ENCODE measurements at places on chromosomes 11 and 22. TPM values are rescaled to one million over a fixed set of nuclear protein-coding genes. Genes with fewer than 3 reads are reported as not detected.

- H3K4me1 ChIP-seq = no peaks in the 10 kb centered on the region
- no peaks in the 10 kb centered on the region for H3K36me3 ChIP-seq
- DNase-seq = no peak
- H3K27me3 ChIP-seq = peaks cover 10% of the 10 kb centered on the region
- no peak overlapping the region for H3K27ac ChIP-seq
Measured at GRCh38 chr11:15071556-15072255, 1.7 kb upstream of the CALCB start.

DNA sequence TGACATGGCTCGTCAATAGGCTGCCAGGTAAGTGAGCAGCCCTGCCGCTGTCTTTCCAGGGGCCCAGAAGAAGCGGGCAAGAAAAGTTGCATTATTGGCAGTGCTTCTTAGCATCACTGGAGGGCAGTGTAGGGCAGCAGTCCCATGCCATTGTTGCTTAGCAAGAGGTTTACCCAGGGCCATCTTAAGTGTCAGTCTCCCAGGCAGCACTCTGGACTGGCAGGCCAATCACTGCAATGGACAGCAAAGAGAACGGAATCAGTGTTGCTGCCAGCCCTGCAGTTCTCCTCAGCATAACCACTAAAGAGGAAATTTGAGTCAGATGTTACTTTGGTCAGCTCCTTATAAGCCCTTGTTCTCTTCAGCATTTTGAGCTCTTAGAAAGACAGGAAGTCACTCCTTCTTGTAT is 13.4 kb upstream of the GRK2 start:
- DNase-seq = peak; percentile 58
- no peak overlapping the region for H3K4me3 ChIP-seq
- no peak overlapping the region for H3K27ac ChIP-seq
- H3K36me3 ChIP-seq = peaks cover 3% of the 10 kb centered on the region
- no peaks in the 10 kb centered on the region for H3K4me1 ChIP-seq

- DNase-seq = no peak
- H3K27me3 ChIP-seq = no peaks in the 10 kb centered on the region
- H3K36me3 ChIP-seq = no peaks in the 10 kb centered on the region
- H3K4me1 ChIP-seq = peaks cover 10% of the 10 kb centered on the region
- peak overlapping the region; percentile 76 for H3K27ac ChIP-seq
Measured at GRCh38 chr22:30195245-30196140, 51.1 kb downstream of the LIF start.

DNA sequence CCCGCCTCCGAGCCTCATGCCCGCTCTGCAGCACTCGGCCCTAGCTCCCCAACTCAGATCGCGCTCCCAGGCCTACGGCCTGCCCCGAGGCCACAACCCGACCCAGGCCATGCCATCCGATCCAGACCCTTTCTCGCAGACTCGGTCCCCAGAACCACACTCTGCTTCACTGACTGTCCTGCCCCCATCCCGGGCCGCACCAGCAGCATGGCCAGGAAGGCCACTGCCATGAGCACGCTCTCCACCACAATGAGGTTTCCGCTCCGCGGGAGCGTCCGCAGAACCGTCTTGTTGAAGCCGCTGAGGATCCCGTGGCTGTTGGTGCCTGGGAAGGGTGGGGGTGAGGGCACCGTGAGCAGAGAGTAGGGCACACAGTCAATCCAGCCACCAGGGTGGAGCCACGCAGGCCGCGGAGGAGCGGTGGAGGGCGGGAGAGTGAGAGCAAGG is 6.4 kb downstream of the UNC93B1 start:
- H3K27ac ChIP-seq = no peak overlapping the region
- DNase-seq = no peak
- H3K4me1 ChIP-seq = peaks cover 21% of the 10 kb centered on the region
- no peaks in the 10 kb centered on the region for H3K36me3 ChIP-seq
- H3K4me3 ChIP-seq = no peak overlapping the region
- H3K27me3 ChIP-seq = no peaks in the 10 kb centered on the region

GRCh38 chr22:18028817-18029527 is 4.6 kb upstream of the MICAL3 start:
- H3K27ac ChIP-seq = no peak overlapping the region
- DNase-seq = no peak
- no peaks in the 10 kb centered on the region for H3K27me3 ChIP-seq
- H3K4me3 ChIP-seq = no peak overlapping the region
- no peaks in the 10 kb centered on the region for H3K4me1 ChIP-seq

DNA sequence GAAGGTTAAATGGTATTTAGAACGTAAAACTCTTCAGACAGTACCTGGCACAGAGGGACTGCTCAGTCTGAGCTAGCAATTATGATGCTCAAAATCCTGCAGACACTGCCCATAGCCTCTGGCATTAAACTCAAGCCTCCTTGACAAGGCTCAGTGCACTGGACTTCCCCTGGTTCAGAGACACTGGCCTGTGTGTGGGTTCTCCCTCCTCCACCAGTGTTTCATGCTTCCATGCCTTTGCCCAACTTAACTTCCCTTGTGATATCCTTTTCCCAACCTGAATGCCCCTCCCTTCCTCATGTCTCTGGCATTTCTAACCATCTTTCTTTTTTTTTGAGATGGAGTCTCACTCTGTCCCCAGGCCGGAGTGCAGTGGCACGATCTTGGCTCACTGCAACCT is 9.1 kb downstream of the LTBP3 start:
- H3K4me3 ChIP-seq = no peak overlapping the region
- H3K27ac ChIP-seq = peak overlapping the region; percentile 31
- DNase-seq = no peak
- H3K4me1 ChIP-seq = peaks cover 24% of the 10 kb centered on the region
- H3K27me3 ChIP-seq = no peaks in the 10 kb centered on the region
- H3K36me3 ChIP-seq = no peaks in the 10 kb centered on the region

DNA sequence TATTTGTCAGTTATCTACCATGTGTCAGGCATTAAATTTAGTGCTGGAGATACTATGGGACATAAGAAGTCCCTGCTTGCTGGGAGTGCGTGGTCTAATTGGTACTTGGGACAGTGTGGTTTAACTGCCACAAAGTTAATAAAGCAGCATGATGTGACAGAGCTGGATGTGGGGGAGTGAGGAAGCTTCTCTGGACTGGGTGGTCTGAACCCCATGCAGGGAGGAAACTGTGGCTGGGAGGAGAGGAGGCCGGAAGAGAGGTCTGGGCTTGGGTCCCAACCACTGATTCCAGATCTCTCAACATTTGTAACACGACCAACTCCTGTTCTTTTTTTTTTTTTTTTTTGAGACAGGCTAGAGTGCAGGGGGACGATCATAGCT is 37.1 kb downstream of the ST3GAL4 start:
- no peak for DNase-seq
- H3K27ac ChIP-seq = no peak overlapping the region
- H3K27me3 ChIP-seq = no peaks in the 10 kb centered on the region
- H3K4me1 ChIP-seq = no peaks in the 10 kb centered on the region

- H3K4me3 ChIP-seq = no peak overlapping the region
- no peaks in the 10 kb centered on the region for H3K4me1 ChIP-seq
- no peaks in the 10 kb centered on the region for H3K27me3 ChIP-seq
- no peak for DNase-seq
- H3K27ac ChIP-seq = no peak overlapping the region
Measured at GRCh38 chr22:19515654-19516377, 8.4 kb downstream of the CLDN5 start.

- H3K4me3 ChIP-seq = no peak overlapping the region
- peak; percentile 41 for DNase-seq
- H3K27me3 ChIP-seq = no peaks in the 10 kb centered on the region
Measured at GRCh38 chr11:2306877-2307500, 5.2 kb downstream of the TSPAN32 start.

GRCh38 chr11:25593221-25593620 is 738.7 kb upstream of the ANO3 start:
- no peaks in the 10 kb centered on the region for H3K27me3 ChIP-seq
- no peaks in the 10 kb centered on the region for H3K36me3 ChIP-seq
- DNase-seq = no peak
- H3K4me1 ChIP-seq = no peaks in the 10 kb centered on the region
- no peak overlapping the region for H3K27ac ChIP-seq
- no peak overlapping the region for H3K4me3 ChIP-seq

OR52D1 gene
- not detected for total RNA-seq

NLRP6 gene
- 489 TPM for total RNA-seq

SCGB1D2 gene
- total RNA-seq = not detected

KDM4E gene
- total RNA-seq = not detected

All from Peyer's patch (tissue), 4 donors.